ENCODE measurements at places on chromosomes 2 and 18.

GRCh38 chr2:160415991-160416390 lies 77.6 kb downstream of the RBMS1 start:
- no peak for DNase-seq

DNA sequence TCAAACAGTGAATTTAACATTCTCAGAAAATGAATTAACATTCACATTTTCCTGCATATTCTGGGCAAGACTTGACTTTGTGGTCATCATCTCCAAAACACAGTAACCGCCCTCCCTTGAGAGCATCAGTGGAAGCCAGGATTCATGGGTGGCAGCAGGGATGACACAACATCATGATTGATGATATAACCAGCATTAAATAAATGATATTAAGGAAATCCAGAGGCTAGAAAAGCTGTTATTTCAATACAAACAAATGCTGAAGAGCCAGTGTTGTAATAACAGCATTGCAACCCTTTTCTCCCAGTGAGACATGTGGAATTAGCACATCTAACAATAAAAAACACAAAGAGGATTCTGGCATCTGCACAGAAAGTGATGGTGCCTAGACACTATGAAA lies 41.1 kb downstream of the CDC42EP3 start:
- no peak for DNase-seq

DNA sequence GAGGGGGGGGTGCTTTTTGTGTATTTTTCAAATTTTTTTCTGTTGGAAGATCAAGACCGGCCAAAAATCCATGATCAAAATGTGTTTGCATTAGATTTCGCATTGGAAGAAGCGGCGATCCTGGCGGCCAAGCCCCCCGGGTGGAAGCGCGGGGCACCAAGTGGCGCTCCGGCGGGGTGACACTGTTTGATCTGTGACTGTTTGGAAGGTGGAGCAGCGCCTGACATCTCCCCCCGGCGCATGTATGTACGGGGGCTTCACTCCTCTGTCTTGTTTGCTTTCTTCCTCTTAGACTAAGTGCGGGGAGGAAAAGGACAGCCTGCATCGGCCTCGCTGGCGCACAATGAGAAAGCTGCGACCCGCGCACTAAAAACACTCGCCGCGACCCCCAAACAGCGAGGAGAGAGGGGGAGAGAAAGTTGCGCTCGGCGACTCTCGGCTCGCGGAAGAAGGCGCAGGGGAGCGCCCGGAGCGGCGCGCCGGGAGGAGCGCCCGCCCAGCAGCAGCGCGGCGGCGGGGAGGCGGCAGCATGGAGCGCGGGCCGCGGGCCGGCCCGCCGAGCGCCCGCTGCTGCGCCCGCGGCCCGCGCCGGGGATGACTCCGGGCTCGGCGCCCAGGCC lies 515 bp downstream of the TSHZ1 start:
- DNase-seq = no peak

DNA sequence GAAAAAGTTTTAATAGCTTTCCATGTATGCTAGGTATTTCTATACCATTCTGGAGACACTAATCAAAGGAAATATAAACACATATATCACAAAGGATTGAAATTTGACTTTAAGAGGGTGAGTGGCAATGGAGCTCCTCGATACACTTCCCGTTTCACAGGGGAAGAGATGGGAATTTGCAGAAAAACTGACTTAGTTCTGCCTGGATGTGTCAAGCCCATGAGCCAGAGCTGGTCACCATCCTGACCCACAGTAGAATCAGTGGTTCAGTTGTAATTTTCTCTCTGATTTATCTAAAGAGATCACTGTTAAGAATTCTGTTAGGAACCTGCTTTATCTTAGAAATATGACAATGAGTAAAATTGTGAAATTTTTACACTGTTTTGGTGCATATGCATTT lies 34.2 kb downstream of the PLCL1 start:
- no peak for DNase-seq

GRCh38 chr2:56688661-56689060 lies 504.9 kb downstream of the CCDC85A start:
- DNase-seq = no peak

DNA sequence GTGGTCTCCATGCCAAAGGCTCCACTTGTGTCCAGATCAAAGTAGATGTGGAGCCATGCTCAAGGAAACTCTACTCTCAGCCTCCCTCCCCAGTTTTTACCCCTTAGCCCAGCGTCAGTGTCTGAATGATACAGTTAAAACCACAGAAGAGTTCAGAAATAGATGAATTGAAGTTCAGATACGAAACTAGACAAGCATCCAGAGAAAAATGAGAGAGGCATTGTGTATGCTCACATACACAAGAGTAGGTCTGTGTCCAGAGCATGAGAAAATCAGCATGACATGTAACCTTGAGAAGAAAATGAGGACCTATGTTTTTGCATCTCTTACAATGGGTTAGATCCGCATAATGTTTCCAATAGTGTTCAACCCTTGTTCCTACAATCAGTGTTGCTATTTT lies 612.8 kb upstream of the PKDCC start:
- no peak for DNase-seq

GRCh38 chr2:45114221-45114955 lies 105.1 kb upstream of the SIX2 start:
- no peak for DNase-seq

DNA sequence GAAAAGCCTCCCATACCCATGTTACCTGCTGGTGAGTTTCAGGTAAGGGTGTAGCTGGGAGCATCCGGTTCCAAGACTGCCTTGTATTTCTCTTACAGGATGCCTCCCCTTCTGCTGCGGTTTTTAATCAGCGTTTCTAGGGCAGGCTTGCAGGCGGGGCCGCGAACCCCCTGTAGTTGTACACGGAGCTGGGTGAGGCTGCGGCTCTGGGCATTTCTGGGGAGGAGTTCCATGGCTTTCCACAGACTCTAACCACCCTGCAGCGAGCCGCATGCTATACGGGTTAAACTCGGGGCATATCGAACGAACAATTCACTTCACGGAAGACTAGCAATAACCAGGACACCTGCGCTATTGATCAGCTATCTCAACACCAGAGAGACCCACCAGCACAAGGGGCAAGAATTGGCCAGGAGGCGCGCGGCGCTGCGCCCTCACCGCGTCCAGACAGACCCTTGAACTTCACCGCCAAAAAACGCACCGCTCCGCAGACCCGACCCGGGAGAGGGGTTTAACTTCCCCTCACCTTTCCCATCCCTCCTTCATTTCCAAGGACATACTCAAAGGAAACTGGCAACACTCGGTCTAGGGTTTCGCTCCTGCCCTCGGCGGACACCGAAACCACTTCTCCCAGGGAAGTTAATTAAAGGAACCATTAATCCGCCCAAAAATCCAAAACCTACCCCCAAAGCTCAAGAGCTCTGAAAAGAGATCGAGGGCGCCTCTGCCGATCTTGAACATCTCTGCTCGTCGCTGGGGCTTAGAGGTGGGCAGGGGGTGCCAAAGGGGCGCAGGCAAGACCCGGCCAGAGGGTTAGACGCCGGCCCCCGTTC lies 909 bp downstream of the TGFA start:
- DNase-seq = no peak

- DNase-seq = peak; percentile 81
Observed at GRCh38 chr2:96157649-96158553, 12.7 kb upstream of the DUSP2 start.

- DNase-seq = no peak
Observed at GRCh38 chr18:73690222-73690621, 457.4 kb downstream of the FBXO15 start.

DNA sequence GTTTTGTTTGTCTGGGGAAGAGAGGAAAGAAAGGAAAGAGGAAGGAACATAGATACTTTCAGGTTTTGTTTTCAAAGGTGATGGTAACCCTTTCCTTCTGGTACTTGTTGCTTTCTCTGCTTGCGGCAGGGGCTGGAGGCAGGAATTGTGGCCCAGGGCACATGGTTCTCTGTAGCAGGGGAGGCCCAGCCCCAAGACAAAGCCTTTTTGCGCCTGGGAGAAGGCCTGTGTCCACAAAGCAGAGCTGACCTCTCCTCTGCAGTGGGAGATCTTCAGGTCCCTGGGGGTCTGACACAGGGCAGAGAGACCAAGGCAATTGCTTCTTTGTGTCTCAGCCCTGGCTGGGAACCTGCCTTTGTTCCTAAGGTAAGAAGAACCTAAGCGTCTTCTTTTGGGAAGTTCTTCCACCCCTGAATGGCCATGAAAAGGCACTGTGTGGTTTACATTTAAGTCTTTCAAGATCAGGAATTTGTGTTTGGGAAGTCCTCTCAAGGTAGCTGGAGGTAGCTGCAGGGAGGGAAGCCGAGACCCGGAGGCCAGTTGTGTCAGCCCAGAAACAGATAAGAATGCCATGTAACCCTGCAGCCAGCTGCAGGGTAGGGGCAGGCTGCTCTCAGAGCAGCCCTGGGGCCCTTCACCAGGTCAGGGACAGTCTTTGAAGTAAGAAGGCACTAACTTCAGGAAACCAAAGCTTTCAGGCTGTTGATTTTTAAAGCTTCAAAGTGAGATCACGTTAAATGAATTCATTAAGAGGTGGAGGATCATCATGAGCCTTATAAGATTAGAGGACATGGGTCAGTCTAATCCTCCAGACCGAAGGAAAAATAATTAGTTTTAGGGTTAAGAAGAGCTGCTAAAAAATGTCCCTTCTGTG lies 119.3 kb downstream of the STPG4 start:
- DNase-seq = no peak

GRCh38 chr2:20514596-20515269 lies 67.9 kb downstream of the RHOB start:
- no peak for DNase-seq

- no peak for DNase-seq
Observed at GRCh38 chr18:57640749-57641148, 19.1 kb upstream of the NARS1 start.

DNA sequence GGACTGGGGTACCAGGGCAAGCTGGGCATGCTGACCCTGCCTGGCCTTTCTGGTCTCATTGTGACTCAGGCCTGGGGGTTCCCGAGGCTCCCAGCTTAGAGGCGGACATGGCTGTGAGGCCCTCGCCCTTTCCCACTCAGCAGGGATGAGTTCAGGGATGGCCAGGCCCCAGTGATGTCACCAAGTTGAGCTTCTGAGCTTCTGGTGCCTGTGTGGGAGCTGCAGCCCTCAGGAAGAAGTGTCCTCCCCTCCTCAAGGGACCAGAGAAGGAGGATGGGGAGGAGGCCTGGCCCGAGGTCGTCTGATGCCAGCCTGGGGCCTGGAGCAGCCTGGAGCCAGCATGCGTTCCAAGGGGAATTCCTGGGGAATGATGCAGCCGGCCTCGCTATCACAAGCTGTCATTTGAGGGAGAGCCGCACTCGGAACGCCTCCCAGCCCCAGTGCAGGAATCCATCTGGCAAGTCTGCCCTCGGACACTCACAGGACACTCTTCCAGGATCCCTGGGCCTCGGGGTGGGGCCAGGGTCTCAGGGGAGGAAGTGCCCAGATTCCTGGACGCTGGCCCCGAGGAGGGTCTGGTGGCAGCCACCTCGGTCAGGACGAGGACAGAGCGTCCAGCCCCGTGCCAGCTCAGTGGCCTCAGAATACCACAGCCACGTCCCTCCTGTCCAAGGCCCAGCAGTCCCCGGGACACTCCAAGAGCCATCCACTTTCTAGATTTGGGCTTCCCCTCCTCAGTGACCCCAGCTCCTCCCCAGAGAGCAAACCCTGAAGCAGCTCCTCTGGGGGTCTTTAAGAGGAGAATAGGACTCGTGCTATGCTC lies 61.2 kb upstream of the GPC1 start:
- no peak for DNase-seq

- no peak for DNase-seq
Observed at GRCh38 chr18:26052505-26052904, 37.9 kb downstream of the SS18 start.

DNA sequence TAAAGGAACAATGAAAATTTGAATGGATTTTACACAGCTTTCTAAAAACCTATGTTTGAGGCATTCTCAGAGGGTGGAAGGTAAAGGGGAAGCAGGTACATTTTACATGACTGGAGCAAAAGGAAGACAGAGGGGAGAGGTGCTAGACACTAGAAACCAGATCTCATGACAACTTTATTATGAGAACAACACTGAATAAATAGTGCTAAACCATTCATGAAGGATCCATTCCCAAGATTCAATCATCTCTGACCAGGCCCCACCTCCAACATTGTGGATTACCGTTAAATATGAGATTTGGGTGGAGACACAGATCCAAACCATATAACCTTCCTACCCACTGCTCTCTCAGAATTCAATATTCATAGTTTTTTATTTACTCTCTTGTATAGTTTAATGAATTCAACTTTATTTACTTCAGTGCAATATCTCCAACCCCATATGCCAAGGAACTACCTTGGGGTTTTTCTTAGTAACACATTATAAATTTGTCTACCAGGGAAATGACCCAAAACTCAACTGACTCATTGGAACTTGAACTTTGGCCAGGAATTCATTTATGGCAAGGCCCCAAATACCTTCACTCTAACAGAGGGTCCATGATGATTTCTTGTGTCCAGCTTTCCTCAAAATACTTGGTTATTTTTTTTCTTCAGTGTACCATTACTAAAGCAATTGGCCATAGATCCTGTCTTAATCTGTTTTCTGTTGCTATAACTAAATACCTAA lies 317.8 kb downstream of the GULP1 start:
- DNase-seq = no peak

- no peak for DNase-seq
Observed at GRCh38 chr2:37348155-37348554, 3.7 kb downstream of the QPCT start.

DNA sequence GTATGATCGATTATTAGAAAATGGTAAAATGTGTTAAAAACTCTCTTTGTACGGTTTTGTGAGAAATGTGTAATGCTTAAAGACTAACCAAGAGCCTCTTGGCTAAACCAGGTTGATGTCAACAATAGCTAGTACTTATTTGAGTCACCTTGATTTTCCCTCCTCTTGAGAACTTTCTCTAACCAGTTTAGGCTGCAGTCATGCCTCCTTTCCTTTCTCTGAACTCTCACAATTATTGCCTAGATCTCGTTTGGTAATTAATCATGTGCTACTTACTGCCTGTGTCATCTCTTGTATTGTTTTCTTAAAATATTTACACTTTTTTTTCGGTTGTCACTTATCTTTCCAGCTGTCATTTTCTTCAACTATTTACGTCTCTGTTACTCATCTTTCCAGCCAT lies 1.1 kb upstream of the EPC2 start:
- DNase-seq = no peak

DNA sequence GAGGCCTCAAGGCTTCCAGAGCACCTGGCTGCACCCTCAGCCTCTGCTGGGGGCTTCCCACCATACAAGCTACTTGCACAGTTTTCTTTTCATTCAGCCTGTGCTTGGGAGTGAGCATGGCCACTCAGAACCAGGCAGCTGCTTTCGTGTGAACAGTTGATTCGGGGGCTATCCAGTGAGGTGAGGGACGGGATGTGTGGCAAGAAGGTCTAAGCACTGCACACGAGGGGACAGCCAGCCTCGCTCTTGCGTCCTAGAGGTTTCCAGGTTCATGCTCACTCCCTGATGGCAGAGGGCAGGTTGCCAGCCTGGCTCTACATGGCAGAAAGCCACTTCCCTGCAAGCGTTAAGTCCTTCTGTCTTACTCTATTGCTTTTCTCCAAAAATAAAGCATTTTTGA lies 146.2 kb downstream of the MBP start:
- no peak for DNase-seq

Data from activated CD4-positive, alpha-beta T cell treated with anti-CD3 and anti-CD28 coated beads for 1 hour (primary cell).